Left ventricle myocardium inferior (tissue), 1 donor: ENCODE measurements at places on chromosomes 5 and 9. TPM values are rescaled to one million over a fixed set of nuclear protein-coding genes. Genes with fewer than 3 reads are reported as not detected.
A peak's percentile ranks its signal among the peaks of the same experiment; 100 is the strongest.

Gene PIP5KL1
- 0.85 TPM for total RNA-seq

DNA sequence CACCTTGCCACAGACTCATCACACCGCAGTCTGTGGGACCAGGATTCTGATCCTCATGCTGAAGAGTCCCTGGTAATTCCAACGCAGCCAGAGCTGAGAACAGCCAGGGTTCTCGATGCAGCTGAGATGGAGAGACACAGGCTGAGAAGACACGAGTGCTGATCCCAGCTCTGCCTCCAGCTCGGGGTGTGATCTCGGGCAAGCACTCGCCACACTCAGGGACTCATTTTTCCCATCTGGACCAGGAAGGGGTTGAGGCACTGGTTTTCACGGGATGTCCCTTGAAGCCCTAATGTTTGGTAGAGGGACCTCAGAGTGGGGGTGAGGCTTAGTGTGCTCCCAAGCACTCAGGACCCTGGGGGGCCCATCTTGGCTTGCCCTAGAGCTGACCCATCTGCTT, 200.4 kb downstream of the CDK5RAP2 start:
- H3K4me3 ChIP-seq = no peak overlapping the region
- no peaks in the 10 kb centered on the region for H3K27me3 ChIP-seq
- H3K4me1 ChIP-seq = no peaks in the 10 kb centered on the region
- no peak for DNase-seq
- H3K27ac ChIP-seq = no peak overlapping the region

DNA sequence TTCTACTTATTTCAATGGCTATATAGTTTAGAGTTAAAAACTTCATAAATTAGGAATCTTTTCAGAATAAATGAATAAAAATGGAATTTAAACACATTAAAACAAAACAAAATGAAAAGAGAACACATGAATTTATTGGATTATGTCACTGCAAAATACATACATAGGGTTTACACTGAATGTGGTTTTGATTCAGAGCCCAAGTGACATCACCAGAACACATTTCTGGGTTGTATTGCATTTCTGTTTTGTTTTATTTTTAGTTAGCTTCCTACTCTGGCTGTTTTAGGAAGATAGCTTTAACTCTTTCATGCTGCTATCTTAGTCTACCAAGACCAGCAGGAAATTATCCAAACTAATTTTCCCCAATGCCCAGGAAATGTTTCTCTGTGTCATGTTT, 1935.0 kb downstream of the EFNA5 start:
- no peaks in the 10 kb centered on the region for H3K27me3 ChIP-seq
- H3K36me3 ChIP-seq = no peaks in the 10 kb centered on the region
- no peak overlapping the region for H3K4me3 ChIP-seq
- no peak for DNase-seq
- no peak overlapping the region for H3K27ac ChIP-seq

GRCh38 chr5:109866051-109866450, 176.3 kb downstream of the MAN2A1 start:
- no peak overlapping the region for H3K27ac ChIP-seq
- no peak for DNase-seq
- no peaks in the 10 kb centered on the region for H3K27me3 ChIP-seq
- H3K36me3 ChIP-seq = peaks cover 44% of the 10 kb centered on the region

- no peak for DNase-seq
- H3K27ac ChIP-seq = no peak overlapping the region
- H3K4me3 ChIP-seq = no peak overlapping the region
- H3K36me3 ChIP-seq = no peaks in the 10 kb centered on the region
- H3K27me3 ChIP-seq = no peaks in the 10 kb centered on the region
Measured at GRCh38 chr5:34648840-34649158, 7.3 kb upstream of the RAI14 start.

DNA sequence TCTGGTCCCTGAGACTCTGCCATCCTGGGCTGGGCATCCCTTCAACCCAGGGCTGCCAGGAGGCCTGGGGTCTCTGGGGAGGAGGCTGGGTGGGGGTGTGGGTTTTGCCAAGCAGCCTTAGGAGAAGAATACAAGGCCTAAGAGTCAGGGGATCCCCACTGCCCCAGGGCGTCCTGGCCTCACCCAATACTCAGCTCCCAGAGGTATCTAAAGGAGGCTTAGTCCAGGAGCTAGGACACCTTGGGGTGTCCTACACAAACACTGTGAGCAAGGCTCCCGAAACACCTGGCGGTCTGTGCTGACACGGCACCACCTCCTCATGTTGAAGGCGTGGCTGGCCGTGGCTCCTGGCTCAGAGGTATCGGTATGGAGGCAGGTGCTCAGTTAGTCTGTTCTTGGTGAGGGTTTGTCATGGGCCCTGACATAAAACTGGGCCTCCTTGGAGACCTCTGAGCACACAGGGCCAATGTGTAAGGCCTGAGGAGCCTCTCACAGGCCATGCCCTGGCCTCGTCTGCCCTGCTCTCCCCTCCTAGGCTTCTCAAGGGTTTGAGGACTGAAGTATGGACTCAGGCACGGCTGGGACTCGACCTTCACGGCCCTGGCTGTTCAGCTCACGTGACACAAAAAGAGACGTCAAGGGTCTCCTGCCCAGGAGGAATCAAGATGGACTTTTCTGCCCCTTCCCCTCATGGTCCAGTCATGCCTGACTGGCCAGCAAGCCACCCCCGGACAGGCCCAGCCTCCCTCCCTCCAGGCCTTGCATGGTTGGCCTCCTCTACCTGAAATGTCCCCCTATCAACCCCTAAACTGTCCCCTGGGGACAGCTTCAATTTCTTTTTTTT, 277.3 kb downstream of the FSTL4 start:
- DNase-seq = no peak
- no peaks in the 10 kb centered on the region for H3K36me3 ChIP-seq
- no peak overlapping the region for H3K4me3 ChIP-seq
- no peaks in the 10 kb centered on the region for H3K4me1 ChIP-seq
- peaks cover 50% of the 10 kb centered on the region for H3K27me3 ChIP-seq
- no peak overlapping the region for H3K27ac ChIP-seq

GRCh38 chr9:14981291-14981950, 71.2 kb upstream of the FREM1 start:
- H3K27ac ChIP-seq = no peak overlapping the region
- H3K36me3 ChIP-seq = no peaks in the 10 kb centered on the region
- no peak for DNase-seq

DNA sequence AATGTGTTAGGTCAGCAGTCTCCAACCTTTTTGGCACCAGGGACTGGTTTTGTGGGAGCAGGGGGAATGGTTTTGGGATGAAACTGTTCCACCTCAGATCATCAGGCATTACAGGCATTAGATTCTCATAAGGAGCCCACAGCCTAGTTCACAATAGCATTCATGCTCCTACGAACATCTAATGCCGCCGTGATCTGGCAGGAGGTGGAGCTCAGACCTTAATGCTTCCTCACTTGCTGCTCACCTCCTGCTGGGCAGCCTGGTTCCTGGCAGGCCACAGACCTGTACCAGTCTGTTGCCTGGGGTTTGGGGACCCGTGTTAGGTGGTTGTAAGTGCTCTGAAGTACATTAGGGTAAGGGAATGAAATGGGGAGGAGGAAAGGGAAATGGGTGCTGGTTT, 9.7 kb upstream of the CTNNA1 start:
- H3K4me1 ChIP-seq = peaks cover 4% of the 10 kb centered on the region
- no peaks in the 10 kb centered on the region for H3K27me3 ChIP-seq
- no peak overlapping the region for H3K4me3 ChIP-seq
- DNase-seq = no peak
- no peaks in the 10 kb centered on the region for H3K36me3 ChIP-seq

GRCh38 chr5:67377631-67378030, 181.0 kb upstream of the CD180 start:
- DNase-seq = no peak
- no peaks in the 10 kb centered on the region for H3K36me3 ChIP-seq
- no peaks in the 10 kb centered on the region for H3K27me3 ChIP-seq
- no peak overlapping the region for H3K4me3 ChIP-seq
- H3K4me1 ChIP-seq = no peaks in the 10 kb centered on the region

- H3K27me3 ChIP-seq = peaks cover 38% of the 10 kb centered on the region
- peak overlapping the region; percentile 93 for H3K27ac ChIP-seq
- DNase-seq = peak; percentile 94
Measured at GRCh38 chr5:40679148-40679912, 385 bp upstream of the PTGER4 start.

GRCh38 chr9:79945495-79945894, 373.7 kb downstream of the TLE4 start:
- DNase-seq = no peak
- H3K36me3 ChIP-seq = no peaks in the 10 kb centered on the region
- H3K4me1 ChIP-seq = peaks cover 1% of the 10 kb centered on the region
- H3K27ac ChIP-seq = no peak overlapping the region
- H3K4me3 ChIP-seq = no peak overlapping the region
- H3K27me3 ChIP-seq = no peaks in the 10 kb centered on the region

Gene KIF12
- total RNA-seq = not detected

- H3K27me3 ChIP-seq = peaks cover 94% of the 10 kb centered on the region
- H3K27ac ChIP-seq = no peak within 1 kb of the TSS
- no peaks in the 10 kb centered on the region for H3K36me3 ChIP-seq
Measured at GRCh38 chr9:29213417-29214153, 1640.3 kb upstream of the C9orf72 start.

DNA sequence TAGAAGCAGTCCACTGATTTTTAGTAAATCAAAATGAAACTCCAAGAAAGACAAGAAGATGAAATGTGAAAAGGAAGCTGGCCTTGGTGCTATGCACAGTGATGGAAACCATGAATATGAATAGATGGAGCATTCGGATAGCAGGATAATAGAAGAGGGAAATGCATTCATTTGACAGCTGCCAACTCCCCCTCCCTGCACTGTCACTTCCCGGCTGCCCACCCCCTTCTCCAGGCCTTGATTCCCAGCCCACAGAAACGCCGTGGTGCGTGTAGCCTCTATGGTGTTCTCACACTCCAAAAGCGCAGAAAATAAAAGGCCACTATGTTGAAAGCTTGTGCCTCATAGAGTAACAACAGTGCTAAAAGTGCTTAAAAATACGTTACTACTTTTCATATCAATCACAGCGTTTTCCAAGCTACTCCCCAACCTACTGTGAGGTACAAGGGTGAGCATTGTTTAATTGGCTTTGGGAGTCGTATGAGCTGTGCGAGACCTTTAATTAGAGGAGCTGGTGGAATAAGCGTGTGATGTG, 26.1 kb upstream of the IFNK start:
- H3K4me1 ChIP-seq = peaks cover 27% of the 10 kb centered on the region
- no peaks in the 10 kb centered on the region for H3K27me3 ChIP-seq
- DNase-seq = no peak
- H3K36me3 ChIP-seq = no peaks in the 10 kb centered on the region
- H3K27ac ChIP-seq = no peak overlapping the region

DNA sequence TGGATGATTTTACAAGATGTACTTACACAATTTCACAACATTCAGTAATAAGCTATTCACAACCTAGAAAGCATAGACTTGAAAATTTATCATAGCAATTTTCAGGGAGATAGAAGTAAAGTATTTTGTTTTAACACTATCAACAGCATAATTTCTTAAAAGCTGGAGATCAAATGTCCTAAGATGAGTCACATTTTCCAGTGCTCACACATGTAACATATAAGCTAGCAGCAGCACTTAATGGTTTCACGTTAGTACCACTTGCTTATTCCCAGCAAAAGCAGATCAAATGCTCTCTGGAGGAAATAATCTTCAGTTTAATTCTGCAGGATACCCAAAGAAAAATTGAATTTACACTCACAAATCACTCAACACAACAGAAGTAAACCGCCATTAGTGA, 6.5 kb downstream of the OR13C8 start:
- H3K27me3 ChIP-seq = no peaks in the 10 kb centered on the region
- DNase-seq = no peak
- no peak overlapping the region for H3K27ac ChIP-seq
- H3K36me3 ChIP-seq = no peaks in the 10 kb centered on the region

GRCh38 chr9:131685753-131686706, 53.8 kb downstream of the RAPGEF1 start:
- no peak overlapping the region for H3K27ac ChIP-seq
- no peaks in the 10 kb centered on the region for H3K36me3 ChIP-seq
- peaks cover 92% of the 10 kb centered on the region for H3K4me1 ChIP-seq
- H3K4me3 ChIP-seq = no peak overlapping the region

- H3K4me3 ChIP-seq = no peak overlapping the region
- peaks cover 8% of the 10 kb centered on the region for H3K4me1 ChIP-seq
- no peak overlapping the region for H3K27ac ChIP-seq
- no peaks in the 10 kb centered on the region for H3K36me3 ChIP-seq
- no peak for DNase-seq
Measured at GRCh38 chr5:111144352-111144930, 52.3 kb downstream of the WDR36 start.

Gene PCDHB8
- 2.1 TPM for total RNA-seq

DNA sequence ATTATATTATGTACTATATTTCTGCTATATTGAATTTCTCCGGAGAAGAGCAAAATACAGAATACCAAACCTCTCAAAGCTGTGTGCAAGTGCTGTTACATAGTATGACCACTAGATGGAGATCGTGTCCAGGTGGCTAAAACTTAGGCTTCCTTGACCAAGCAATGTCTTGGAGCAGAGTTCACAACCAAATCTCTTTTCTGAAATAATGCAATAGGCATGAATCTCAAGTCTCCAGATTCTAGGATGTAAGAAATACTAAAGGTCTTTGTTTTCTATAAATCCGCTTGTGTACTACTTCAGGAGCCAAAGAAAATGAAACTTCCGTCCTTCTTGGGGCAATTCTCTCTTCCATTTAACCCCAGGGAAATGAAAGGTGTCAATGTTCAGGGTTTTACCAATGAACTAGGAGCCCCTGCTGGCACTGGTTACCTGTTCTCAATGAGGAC, 181.5 kb upstream of the RAI14 start:
- H3K4me1 ChIP-seq = no peaks in the 10 kb centered on the region
- H3K27ac ChIP-seq = no peak overlapping the region
- H3K27me3 ChIP-seq = peaks cover 25% of the 10 kb centered on the region
- no peak overlapping the region for H3K4me3 ChIP-seq
- H3K36me3 ChIP-seq = no peaks in the 10 kb centered on the region
- DNase-seq = no peak

- no peak overlapping the region for H3K4me3 ChIP-seq
- peak overlapping the region; percentile 50 for H3K27ac ChIP-seq
- peaks cover 35% of the 10 kb centered on the region for H3K27me3 ChIP-seq
- no peaks in the 10 kb centered on the region for H3K36me3 ChIP-seq
Measured at GRCh38 chr5:6457592-6457991, 8.9 kb downstream of the UBE2QL1 start.

- no peak overlapping the region for H3K4me3 ChIP-seq
- DNase-seq = no peak
- H3K36me3 ChIP-seq = no peaks in the 10 kb centered on the region
- peaks cover 78% of the 10 kb centered on the region for H3K27me3 ChIP-seq
- H3K4me1 ChIP-seq = peaks cover 4% of the 10 kb centered on the region
Measured at GRCh38 chr9:38227061-38227540, 158.1 kb upstream of the SHB start.

DNA sequence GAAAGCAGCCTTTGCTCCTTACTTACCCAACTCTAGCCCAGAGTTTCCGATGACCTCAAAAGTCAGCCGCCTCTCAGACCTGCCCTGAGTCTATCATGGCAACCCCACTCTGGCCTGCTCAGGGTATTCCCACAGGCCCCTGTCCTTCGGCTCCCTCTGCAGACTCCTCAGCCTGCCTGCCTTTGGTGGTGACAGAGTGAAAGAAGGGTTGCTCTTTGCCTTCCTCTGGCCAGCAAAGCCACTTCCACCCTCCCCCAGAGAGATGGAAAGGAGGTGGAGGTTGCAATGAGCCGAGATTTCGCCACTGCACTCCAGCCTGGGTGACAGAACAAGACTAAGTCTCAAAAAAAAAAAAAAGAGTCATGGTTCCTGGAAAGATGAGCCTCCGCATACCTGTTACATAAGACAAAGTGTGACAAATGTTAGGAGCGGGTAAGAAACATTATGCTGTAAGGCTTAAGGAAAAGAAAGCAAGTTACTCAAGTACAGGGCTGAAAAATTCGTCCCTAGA, 2.3 kb upstream of the SMIM33 start:
- no peak for DNase-seq
- H3K27ac ChIP-seq = no peak overlapping the region
- H3K4me1 ChIP-seq = peaks cover 18% of the 10 kb centered on the region
- no peaks in the 10 kb centered on the region for H3K27me3 ChIP-seq

- no peaks in the 10 kb centered on the region for H3K4me1 ChIP-seq
- peaks cover 17% of the 10 kb centered on the region for H3K27me3 ChIP-seq
- H3K4me3 ChIP-seq = no peak overlapping the region
Measured at GRCh38 chr9:38287420-38287985, 105.0 kb upstream of the ALDH1B1 start.

Gene WDR5
- 17.7 TPM for total RNA-seq
